Fibroblast of the conjunctiva (primary cell): ENCODE measurements at places on chromosomes 1 and 21.
A peak's percentile ranks its signal among the peaks of the same experiment; 100 is the strongest.

- no peak for DNase-seq
Observed at GRCh38 chr1:110673805-110674336, 869 bp downstream of the KCNA3 start.

GRCh38 chr1:54604572-54605370 is 18.6 kb downstream of the FAM151A start:
- no peak for DNase-seq

- no peak for DNase-seq
Observed at GRCh38 chr1:155166471-155167165, 6.5 kb downstream of the KRTCAP2 start.

DNA sequence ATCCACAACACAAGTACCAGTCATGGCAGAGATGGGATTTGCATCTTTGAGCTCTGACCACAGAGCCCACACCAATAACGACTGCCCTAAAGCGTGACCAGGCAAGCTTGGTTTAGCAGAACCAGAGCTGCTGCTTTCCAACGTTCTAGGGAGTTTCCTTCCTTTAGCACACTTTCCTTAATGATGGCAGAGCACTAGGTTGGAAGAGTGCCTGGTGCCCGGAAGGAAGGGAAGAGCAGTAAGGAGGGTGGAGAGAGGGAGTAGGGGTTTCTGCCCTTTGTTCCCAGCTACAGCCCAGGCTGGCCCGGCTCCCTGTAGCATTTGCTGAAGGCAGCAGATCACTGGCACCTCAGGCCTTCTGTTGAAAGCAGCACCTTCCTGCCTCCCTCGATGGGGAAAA is 6.1 kb upstream of the EVA1C start:
- no peak for DNase-seq

DNA sequence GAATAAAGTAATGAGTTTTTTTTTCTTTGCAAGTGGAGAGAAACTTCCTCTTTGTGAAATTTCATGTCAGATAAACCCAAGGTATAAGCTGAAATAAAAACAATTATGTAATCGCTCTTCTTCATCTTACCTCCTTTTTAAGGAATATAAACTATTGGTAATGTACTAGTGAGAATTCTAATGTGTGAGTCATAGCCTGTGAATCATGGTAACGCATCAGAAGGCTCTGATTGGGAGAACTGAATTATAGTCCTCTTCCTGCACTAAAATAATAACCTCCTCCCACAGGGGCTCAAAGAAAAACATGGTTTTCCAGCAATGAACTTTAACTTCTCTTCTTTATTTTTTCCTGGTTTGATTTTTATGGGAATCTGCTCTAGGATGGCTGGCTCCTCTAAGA is 57.1 kb upstream of the COX20 start:
- DNase-seq: no peak

DNA sequence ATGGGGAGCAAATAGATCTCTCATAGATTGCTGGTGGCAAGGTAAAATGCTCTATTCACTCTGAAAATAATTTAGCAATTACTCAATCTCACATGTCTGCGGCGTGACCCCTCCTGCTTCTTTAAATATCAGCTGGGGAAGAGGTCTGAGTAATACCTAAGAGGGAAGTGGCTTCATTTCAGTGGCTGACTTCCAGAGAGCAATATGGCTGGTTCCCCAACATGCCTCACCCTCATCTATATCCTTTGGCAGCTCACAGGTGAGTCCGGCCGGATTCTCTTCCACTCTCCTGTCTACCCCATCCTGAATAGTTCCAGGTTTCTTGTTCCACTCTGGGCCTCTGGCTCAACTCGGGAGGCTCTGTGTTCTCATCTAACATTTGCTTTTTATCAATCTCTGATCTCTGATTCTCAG is at the start of gene SLAMF7:
Gene SLAMF7, plus strand, starts transcription at position 150 of the 414 bp plus-strand sequence. Its CDS starts 55 bp downstream, at position 205.
- no peak for DNase-seq

DNA sequence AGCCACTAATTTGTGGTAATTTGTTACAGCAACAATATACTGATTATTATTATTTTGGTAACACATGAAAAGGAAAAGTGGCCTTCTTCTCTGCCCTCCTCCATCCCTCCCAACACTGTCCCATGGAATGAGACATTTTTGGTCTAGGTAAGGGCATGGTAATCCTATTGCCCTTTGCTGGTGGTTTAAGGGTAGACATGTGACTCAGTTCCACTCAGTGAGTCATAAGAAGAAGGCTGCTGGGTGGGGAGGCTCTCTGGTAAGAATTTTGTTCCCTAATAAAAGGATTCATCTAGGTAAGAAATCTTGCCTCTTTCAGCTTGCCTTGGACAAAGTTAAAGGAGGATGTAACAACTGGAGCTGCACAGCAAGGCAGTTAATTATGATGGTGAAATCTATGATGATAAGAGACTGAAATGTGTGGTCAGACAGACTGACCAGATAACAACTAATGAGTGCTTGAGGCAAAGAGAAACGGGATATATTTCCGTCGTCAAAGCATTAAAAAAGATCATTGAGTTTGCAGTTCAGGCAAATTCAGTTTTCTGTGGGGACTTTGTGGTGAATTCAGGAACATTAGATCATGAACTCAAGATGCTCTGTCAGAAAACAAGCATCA is 232.0 kb upstream of the KCNK2 start:
- DNase-seq: no peak

GRCh38 chr1:85576642-85577418 is 3.7 kb upstream of the CCN1 start:
- peak; percentile 76 for DNase-seq

DNA sequence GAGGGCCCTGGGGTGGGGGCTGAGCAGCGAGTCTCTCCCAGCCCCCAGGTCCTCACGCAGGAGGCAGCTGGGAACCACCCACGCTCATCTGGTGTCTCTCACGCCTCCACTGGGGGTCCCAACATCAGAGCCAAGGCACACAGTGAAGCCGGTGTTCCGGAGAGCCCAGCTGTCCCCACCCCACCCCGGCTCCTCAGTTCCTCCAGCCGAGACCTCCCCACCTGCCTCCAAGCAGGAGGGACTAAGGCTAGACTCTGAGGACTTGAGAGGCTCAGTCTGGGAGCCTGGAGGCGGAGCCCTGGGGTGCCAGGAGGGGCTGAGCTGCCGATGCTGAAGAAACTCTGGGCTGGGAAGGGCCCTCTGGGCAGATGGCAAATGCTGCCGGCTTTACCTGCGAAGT is 1.6 kb upstream of the HPCA start:
- no peak for DNase-seq
